ENCODE measurements at places on chromosomes 2 and 18. TPM values are rescaled to one million over a fixed set of nuclear protein-coding genes. Genes with fewer than 3 reads are reported as not detected.

The MRPL44 gene
- 25.7 TPM for total RNA-seq

GRCh38 chr2:134138115-134138514, 115.8 kb upstream of the MGAT5 start:
- peaks cover 22% of the 10 kb centered on the region for H3K36me3 ChIP-seq
- H3K4me3 ChIP-seq: no peak overlapping the region
- H3K27ac ChIP-seq: no peak overlapping the region
- no peak for DNase-seq
- peaks cover 57% of the 10 kb centered on the region for H3K4me1 ChIP-seq
- peaks cover 11% of the 10 kb centered on the region for H3K27me3 ChIP-seq

The SNORC gene
- total RNA-seq: 5.6 TPM

The C2orf66 gene
- total RNA-seq: 1.4 TPM

The RGPD4 gene
- not detected for total RNA-seq

GRCh38 chr2:3594493-3595281, at the start of gene COLEC11:
COLEC11 (plus strand) TSS chr2:3595112; CDS start chr2:3604341, 9,229 bp downstream.
- peak; percentile 32 for DNase-seq
- peaks cover 3% of the 10 kb centered on the region for H3K27me3 ChIP-seq
- peaks cover 15% of the 10 kb centered on the region for H3K4me1 ChIP-seq
- H3K36me3 ChIP-seq: peaks cover 14% of the 10 kb centered on the region

The TMEM182 gene
- 6.2 TPM for total RNA-seq

DNA sequence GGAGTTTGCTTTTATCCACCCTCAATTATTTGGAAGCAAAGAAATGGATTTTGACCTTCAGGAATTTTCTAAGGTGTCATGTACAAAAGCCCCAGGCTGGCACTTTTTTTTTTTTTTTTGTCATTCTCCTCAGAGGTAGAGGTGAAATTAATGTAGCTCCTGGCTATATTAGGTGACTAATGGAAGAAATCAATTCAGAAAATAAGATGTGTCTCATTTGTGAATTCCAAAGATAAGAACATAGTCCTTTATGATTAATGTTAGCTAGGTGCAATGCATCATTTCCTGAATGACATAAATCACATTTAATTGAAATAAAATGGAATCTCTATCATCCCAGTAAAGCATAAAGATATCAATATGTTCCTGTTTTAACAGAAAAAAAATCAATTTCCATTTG, 477.6 kb downstream of the FBXO15 start:
- DNase-seq: no peak
- no peaks in the 10 kb centered on the region for H3K27me3 ChIP-seq
- H3K4me1 ChIP-seq: no peaks in the 10 kb centered on the region
- H3K36me3 ChIP-seq: no peaks in the 10 kb centered on the region

The CRYGC gene
- not detected for total RNA-seq

GRCh38 chr2:183078464-183079138, at the start of gene DUSP19:
DUSP19 (plus strand) TSS chr2:183078747; CDS start chr2:183078934, 187 bp downstream.
- H3K36me3 ChIP-seq: no peaks in the 10 kb centered on the region
- H3K27ac ChIP-seq: peak within 1 kb of the TSS; percentile 93
- peaks cover 7% of the 10 kb centered on the region for H3K4me1 ChIP-seq
- DNase-seq: peak; percentile 85
- peaks cover 3% of the 10 kb centered on the region for H3K27me3 ChIP-seq
- H3K4me3 ChIP-seq: peak within 1 kb of the TSS; percentile 92

DNA sequence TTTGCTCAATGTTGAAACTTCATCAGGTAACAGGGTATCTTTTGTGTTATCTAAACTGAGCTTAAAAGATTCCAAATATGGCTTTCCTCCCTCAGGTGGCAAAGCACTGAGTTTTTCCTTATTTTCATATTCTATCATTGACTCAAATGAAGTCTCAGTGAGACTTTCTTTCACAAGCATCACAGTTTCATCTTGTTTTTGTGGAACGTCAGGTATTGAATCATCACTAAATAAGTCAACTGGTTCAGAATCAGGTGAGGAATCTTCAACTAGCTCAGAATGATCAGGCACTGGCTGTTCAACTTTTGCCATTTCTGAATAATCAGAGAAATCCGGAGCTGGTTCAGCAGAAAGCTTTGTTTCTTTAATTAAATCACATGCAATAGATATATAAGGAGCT, 24.6 kb downstream of the RTN4 start:
- no peaks in the 10 kb centered on the region for H3K27me3 ChIP-seq
- no peak overlapping the region for H3K4me3 ChIP-seq
- H3K36me3 ChIP-seq: no peaks in the 10 kb centered on the region
- DNase-seq: no peak

Measured in endothelial cell (in vitro differentiated cells).